ENCODE measurements at places on chromosomes 3 and 15.

DNA sequence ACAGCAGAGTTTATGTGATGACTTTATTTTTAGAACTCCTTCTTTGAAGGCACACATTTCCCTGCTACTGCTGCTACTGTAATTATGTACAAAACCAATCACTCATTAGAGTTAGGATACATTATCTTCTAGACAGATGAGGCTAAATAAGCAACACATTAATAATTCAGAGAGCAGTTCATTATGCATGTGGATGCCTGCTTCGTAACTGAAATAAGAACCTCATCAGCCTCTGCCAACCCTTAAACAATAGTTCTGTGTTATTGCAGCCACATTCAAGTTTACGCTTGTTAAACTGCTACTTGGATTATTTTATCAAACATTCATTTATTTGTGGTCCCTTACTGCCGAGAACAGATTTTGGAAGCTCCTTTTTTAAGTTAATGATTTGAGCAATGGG is 52.5 kb upstream of the C15orf61 start:
- no peak for DNase-seq

DNA sequence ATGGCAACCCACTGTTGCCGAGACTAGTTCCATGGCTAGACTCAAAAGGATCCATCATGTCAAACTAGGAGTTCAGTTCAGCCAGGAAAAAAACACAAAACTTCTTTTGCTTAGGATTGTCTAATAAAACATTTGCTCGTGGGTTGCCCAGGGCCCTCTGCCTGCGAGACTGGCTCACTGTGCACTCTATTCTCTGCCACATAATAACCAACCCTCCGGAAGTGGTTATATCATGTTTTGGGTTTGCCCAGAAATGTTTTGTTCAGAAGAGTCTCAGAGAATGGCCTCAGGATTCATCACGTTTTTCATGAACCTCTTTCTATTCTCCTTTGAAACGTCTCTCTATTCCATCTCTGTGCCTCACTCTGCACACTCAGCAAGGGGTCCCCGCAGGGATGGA is 216.1 kb downstream of the SV2B start:
- DNase-seq, result no peak

DNA sequence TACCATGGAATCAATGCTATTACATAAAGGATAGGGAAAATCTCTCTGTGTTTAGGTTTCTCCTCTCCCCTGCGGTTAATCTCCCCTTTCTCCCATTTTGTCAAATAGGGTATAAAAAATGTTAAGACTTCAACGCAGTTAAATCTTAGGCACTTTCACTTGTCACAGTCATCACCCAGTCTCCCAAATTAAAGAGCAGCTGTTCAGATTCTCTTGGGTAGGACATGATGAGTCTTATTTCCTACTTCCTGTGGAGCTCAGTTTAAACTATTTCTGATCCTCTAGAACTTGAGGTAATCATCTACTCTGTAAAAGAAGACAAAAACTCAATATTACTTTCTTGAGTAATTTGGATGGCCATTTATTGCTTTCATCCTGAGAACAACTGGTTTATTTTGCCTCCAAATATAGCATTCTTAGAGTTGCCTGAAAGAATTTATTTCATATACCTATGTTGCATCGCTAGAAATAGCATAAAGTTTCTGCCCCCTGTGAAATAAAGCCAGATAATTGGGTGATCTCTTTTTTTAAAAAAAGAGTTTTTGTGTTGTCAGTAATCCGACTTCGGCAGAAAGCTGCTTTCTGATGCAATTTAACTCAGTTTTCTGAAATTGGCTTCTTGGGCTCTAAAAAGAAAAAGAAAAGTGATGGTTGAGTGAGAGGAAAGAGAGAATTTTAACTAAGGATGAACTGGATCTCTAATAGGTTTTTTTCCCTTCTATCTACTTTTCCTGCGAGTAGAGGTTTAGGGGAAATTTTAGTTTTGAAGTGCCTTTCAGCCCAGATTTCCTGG is 20.7 kb downstream of the RAP2B start:
- DNase-seq, result no peak

- no peak for DNase-seq
Observed at GRCh38 chr3:157447026-157447694, 10.5 kb downstream of the PTX3 start.

- DNase-seq, result no peak
Observed at GRCh38 chr3:62942764-62943163, 67.5 kb upstream of the CADPS start.

DNA sequence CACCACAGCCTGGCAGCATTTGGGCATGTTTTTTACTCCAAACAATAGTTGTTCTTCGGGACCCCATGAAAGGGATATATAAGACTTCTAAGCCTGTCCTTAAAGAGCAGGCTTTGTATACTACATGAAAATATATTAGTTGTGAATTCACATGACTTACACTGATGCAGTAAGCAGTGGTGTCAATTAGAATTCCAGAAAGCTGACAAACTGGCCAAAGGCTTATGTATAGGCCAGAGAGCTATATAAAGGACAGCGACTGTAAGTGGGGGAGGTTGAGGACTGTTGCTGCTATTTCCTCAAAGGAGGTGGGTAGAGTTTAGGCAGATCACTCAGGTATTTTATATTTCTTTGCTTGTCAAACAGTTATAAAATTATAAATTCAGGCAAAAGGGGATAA is 24.8 kb downstream of the KPNA4 start:
- no peak for DNase-seq

- DNase-seq, result no peak
Observed at GRCh38 chr15:96160800-96161199, 169.7 kb upstream of the NR2F2 start.

DNA sequence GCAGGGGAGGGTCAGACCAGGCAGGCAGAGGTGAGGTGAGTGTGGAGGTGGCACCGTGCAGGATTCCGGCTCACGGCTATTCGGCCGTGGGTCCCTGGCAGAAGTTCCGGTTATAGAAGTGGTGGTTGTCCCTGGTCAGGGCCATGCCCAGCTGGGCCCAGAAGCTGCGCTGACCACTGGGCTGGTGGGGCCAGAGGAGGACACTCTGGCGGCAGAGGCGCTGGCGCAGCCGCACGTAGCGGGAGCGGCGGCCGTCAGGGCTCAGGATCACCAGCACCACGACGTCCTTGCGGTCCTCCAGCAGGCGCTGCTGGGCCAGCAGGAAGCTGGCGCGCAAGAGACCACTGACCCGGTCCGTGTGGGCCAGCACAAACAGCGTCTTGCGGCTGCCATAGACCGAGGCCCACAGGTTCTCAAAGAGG is 4.3 kb downstream of the TLR9 start:
- peak; percentile 24 for DNase-seq

GRCh38 chr3:69012800-69013252 is 658 bp downstream of the EOGT start:
- peak; percentile 45 for DNase-seq

DNA sequence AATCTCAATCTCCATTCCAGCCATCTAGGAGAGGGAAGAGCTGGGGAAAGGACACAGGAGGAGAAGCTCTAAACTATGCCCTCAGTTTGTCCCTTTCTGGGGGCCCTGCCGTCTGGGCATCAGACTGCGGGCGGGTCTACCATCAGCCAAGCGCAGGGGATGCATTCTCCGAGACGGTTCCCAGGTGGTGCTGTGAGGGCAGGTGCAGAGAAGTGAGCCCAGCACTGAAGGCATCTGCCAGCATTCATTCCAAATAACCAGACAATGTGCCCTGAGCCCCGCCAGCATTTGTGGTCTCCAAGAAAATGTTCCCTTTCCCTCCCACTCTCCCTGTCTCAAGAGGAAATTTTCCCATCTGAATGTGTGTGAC is 265.7 kb downstream of the XXYLT1 start:
- DNase-seq, result no peak

DNA sequence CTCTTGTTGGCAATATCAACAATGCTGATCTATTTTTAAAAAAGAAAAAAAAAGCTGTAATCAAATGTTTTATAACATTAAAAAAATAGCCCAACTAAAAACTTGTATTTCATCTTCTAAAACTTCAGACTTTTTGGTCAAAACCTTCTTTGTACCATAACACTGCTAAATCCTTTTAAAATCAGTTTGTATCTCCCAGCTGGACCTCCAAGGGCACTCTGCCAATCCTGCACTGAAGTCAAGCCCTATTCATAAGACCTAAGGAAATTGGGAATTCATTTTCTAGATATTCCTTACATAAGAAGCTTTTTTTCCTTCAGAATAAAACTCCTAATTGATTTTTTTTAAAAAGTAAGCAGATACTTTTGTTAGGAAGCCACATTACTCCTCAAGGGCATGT is 38.2 kb upstream of the HCLS1 start:
- DNase-seq, result no peak

DNA sequence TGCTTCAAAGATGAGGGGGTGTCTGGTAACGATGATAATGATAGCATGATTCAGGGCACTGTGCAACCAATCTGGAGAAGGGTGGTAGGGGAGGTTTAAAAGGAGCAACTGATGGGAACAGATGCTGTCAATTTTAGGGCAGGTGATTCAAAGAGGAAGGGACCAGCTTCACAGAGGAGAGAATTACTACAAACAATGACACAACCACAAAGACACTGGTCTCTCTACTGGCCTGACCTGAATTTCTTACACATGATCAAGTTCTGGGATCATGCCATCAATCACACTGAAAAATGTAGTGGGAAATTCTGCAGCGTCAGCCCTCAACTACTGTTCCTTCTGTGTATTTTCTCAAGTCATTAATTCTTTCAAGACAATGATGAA is 2.6 kb upstream of the CDV3 start:
- no peak for DNase-seq

GRCh38 chr3:111859061-111859973 is at the start of gene PHLDB2:
TSS of gene PHLDB2 (plus strand) at chr3:111859265. CDS start at chr3:111884078, 24,813 bp downstream.
- DNase-seq, result peak; percentile 66

GRCh38 chr3:58028902-58029301 is 20.7 kb downstream of the FLNB start:
- no peak for DNase-seq

DNA sequence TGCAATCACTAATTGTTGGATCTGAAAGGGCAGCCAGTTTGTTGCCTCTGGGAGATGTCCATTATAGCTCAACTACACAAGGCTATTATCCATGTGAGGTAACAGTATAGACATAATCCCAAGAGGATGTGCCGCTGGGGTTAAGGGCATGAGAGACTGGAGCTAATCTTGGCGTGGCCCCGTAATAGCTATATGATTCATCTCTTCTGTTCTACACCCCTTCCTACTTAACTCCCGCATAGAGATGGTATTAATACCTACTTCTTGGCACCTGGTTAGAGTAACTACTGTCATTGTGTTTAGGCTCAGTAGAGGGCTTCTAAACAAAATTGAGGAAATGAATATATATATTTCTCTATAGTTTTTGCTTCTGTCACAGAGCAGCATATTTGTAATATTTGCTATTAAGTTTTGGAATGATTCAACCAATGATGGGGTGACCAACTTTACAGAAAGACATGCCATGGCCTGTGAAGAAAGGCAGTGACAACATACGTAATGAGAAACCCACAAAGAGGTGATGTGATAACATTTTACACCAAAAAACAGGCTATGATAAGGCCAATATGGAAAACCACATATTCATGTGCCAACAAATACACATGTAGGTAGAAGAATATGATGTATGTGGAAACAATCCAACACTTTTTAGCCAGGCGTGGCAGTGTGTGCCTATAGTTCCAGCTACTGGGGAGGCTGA is 76.8 kb upstream of the DPH6 start:
- DNase-seq, result no peak

DNA sequence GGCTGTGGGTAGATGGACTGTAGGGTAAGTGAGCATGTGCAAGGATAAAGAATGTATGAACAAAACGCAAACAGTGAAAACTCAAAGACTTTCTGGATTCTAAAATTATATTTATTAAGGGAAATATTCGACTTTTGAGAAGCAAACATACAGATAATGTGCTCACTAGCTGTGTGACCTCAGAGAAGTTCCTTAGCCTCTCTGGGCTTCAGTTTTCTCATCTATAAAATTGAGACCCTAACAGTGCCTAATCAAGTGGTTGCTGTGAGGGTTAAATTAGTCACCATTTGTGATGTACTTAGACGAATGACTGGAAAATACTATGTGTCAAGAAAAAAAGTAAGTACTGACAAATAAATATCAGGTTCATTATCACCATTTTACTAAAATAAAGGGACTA is 261.7 kb downstream of the MAGI1 start:
- no peak for DNase-seq

DNA sequence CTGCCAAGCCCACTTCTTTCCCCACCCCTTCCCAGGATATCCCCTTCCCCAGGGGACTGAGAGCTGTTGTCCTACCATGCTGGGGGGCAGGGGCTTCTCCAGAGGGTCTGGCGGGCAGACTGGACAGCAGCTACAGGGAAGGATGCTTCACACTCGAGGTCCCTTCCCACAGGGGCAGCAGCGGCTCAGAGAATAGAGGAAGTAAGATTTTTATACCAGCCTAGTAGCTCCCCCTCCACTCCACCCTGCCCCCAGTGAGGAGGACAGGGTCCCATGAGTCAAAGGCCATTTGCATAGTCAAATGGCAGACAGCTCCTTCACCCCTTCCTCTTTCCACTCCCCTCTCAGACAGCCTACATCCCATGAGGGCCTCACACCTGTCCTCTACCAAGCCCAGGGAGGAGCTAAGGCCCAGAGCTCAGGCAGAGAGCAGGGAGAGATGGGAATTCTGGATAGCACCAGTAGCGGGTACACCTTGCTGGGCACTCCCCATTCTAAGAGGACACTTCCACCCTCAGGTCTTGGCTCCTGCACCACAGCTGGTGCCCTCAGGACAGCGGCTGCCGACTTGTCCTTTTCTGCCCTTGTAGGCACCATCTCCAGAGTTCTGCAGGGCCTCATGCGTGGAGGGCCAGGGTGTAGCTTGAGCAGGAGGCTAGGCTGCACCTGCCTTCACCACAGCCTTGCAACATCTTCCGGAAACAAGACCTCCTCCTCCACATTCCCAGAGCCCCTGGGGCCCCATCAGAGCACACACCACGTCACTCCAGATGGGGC is at the start of gene TLR9:
TSS of gene TLR9 (minus strand) at position 194 of the 777 bp plus-strand sequence. CDS start at position 78, 116 bp downstream.
- peak; percentile 45 for DNase-seq

DNA sequence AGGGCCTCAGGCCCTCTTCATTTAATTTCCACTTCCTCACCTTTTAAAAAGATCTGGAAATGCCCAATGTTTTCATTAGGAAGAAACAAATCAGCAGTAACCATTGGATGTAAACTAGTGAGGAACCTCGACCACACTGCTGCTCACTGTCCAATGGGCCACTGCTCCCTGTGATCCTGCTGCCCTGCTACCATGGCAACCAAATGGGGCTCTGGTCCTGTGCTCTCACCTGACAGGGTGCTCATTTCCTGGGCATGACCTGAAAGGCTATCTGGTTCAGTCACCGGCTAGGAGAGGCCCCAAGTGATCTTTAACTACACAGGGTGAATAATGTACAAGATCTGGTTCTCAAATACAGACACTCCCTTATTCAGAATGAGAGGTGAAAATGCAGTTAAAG is 54.6 kb downstream of the ARHGEF3 start:
- no peak for DNase-seq

DNA sequence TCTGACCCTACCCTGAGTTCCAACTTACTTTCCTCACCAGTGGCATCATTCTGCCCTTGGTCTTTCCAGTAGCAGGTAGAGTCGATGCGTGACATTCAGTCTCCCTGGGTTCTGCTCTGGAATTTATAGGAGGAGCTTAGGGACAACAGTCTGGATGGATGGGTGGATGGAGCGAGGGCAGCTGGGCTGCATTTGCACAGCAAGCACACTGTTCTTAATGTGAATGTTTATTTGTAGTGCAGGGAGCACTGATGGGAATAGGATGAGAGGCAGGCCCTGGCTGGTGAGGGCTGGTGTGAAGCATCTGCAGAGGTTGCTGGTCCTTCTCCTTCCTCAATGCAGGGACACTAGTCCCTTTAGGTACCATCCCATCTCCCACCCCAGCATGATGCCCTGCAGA is 176.2 kb downstream of the EPHB1 start:
- no peak for DNase-seq
